ENCODE measurements at places on chromosomes 7 and 10.

DNA sequence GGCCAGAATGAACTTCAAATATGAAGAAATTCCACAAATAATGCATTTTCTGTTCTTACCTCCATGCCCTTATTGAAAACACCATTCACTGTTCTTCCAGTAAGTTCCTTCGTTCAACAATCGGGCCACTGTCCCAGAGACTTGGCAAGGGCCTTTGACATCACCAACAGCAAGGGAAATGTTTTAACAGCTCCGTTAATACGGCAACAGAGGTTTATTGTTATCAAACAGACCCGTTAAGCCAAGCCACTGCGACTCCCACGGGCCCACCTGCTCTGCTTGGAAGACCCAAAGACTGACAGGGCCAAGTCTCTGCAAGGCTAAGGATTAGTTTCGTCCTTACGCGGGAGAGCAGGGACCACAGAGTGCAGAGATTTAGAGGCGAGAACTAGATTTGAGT, 43.4 kb upstream of the LYZL1 start:
- no peak for DNase-seq

DNA sequence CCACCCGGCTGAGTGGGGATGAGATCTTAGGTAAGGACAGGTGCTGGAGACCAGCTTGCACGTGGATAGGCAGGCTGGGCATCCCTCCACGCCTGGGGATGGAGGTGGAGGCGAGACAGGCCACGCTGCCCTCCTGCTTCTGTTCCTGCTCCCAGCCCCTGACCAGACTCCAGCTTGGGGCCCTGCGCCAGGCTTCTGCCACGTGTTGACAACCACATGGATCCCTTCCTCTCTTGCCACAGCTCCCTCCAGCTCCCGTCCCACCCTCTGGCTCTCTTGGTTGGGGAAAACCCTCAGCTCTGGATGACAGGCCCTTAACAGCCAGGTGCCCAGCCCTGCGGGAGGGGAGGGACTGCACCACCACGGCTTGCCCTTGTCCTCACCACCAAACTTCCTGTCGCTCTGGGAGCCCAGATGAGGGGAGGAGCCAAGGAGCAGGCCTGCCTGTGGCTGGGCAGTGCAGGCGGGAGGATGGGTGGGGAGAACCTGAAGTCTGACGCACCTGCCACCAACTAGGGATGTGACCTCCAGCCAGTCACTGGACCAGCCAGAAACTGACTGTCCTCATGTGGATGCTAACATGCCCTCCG, 36.0 kb downstream of the KCNH2 start:
- peak; percentile 9 for DNase-seq

GRCh38 chr7:141704741-141705140, 2.8 kb upstream of the DENND11 start:
- DNase-seq = no peak

- no peak for DNase-seq
These were observed 73.4 kb upstream of the LAMB4 start for GRCh38 chr7:108203537-108203936.

- no peak for DNase-seq
These were observed 18.9 kb upstream of the DNAJC1 start for GRCh38 chr10:22022257-22023032.

DNA sequence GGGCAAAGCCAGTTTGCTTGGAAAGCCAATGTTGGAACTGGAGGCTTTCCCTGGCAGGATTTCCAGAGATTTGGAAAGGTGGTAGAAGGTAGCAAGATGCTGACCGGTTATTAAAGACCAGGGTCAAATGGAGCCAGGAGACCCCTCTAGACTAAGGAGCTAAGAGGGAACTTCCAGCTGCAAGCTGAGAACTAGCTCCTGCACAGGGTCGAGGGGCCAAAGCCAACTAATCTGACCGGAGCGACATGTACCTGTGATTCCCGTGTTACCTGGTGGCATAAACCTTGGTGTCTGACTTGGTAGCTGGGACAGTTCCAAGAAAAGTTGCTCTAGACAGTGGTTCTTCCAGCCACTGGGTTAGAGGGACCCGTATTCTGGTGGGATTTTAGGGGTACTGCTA, 41.8 kb downstream of the SPDYE5 start:
- no peak for DNase-seq

DNA sequence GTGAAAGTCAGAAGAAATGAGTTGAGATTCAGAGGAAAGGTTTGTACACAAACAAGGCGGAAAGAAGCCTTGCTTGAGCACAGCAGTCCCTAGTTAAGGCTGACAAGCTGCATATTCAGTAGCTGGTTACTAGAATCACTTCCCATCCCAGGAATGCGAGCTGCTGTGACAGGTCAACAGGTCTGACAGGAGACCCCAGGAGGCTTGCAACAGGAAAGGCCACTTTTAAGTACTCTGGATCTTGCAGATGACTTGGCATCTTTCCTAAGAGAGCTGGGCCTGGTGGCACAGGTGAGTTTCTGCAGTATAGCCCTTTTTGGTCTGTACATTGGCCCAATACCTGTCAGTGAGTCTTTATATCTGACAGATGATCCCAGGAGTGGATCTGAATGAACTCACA, 35.7 kb upstream of the UNC5B start:
- DNase-seq = no peak

- DNase-seq = no peak
These were observed 141.1 kb upstream of the WNT16 start for GRCh38 chr7:121187676-121188075.

DNA sequence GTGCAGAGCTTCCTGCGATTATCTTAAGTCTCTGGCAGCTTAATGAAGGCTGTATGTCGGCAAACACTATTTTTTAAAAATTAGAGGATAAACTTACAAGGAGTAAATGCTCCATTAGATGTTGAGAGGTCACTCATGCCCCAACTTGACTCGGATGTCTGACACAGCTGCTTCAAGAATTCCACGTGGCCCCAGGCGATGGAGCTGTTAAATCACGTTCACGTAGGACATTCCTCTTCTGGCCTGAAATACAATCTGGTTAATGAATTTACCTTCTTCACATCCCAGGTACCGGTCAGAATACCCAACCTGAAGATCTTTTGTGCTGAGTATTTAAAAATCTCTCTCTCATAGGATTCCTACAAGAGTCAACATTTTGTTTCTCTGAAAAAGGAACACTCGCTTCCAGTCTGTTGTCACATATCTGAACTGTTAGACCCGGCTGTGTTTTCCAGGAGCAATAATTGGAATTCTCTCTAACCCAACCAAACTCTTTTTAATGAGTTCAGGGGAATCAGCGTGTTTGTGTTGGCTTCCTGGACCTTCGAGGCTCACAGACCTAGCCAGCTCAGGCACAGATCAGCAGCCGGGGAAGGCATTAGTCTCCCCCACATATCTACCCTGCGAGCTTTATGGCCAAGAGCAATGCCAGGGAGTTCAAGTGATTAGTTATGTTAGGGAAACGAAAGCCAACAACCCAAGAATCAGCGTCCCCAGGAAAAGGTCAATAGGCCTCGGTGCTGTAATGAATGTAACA, 284.9 kb downstream of the FGFR2 start:
- no peak for DNase-seq

Data from NCI-H526 treated with DMSO at 0.1 percent for 48 hours (cell line).